ACHN (cell line): ENCODE measurements at places on chromosomes 12 and 14.
A peak's percentile ranks its signal among the peaks of the same experiment; 100 is the strongest.

DNA sequence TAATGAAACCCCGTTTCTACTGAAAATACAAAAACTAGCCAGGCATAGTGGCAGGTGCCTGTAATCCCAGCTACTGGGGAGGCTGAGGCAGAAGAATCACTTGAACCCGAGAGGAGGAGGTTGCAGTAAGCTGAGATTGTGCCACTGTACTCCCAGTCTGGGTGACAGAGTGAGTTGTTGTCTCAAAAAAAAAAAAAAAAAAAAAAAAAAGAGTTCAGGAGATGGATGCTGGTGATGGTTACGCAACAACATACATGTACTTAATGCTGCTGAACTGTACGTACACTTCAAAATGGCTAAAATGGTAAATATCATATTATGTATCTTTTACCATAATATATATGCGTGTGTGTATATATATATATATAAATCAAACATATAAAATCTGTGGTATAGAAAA, 29.0 kb downstream of the ACTN1 start:
- no peak for DNase-seq

GRCh38 chr12:65875640-65876071, 51.4 kb downstream of the HMGA2 start:
- peak; percentile 62 for DNase-seq

- no peak for DNase-seq
These were observed 859 bp downstream of the PALS1 start for GRCh38 chr14:67242168-67242420.

- no peak for DNase-seq
These were observed 229.1 kb downstream of the PPM1H start for GRCh38 chr12:62705846-62706245.

- peak; percentile 73 for DNase-seq
These were observed 45.1 kb downstream of the GALNT9 start for GRCh38 chr12:132284071-132284826.
